ENCODE measurements at places on chromosomes 16 and 17. TPM values are rescaled to one million over a fixed set of nuclear protein-coding genes. Genes with fewer than 3 reads are reported as not detected.

DNA sequence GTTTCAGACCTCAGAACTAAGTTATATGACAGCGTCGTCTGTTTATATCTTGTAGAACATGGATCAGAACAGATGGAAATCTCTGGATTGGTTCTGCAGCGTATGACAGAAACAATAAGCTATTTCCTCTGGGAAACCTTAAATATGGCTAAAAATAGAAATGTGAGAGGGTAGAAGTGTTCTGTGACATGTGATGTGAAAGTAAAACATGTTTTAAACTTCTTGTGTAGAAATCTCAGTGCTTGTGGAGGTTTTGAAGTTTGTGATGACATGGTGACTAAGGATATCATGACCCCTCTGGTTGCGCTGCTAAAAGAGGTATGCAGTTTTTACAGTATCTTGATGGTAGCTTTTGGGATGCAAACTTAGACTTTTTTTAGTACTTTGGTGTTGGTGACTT, 2.8 kb downstream of the HEATR3 start:
- H3K27ac ChIP-seq = peak overlapping the region; percentile 64
- peaks cover 29% of the 10 kb centered on the region for H3K4me1 ChIP-seq
- no peaks in the 10 kb centered on the region for H3K27me3 ChIP-seq
- H3K36me3 ChIP-seq = peaks cover 9% of the 10 kb centered on the region
- DNase-seq = no peak
- H3K4me3 ChIP-seq = no peak overlapping the region

Gene KIF18B
- 5.6 TPM for total RNA-seq

Gene PDIA2
- not detected for total RNA-seq

DNA sequence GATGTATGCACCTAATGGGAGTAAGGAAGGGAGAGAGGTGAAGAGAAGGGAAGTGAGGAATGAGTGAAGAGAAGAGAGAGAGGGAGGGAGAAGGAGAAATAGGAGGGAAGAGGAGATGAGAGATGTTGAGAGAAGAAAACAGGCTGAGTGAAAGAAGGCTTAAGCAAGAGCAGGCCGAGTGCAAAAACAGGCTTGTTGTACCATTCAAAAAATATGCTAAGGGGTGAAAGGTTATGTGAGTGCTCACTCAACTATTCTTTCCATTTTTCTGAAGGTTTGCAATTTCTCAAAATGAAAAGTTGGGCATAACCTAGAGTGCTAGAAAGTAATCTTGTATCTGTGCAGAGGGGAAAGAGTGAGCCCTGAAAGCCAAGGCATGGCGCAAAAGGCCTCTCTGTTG, 22.9 kb downstream of the RPGRIP1L start:
- no peak for DNase-seq
- H3K27ac ChIP-seq = no peak overlapping the region
- H3K4me1 ChIP-seq = no peaks in the 10 kb centered on the region
- H3K27me3 ChIP-seq = no peaks in the 10 kb centered on the region
- no peak overlapping the region for H3K4me3 ChIP-seq

- H3K27me3 ChIP-seq = no peaks in the 10 kb centered on the region
- H3K27ac ChIP-seq = peak overlapping the region; percentile 98
- no peak for DNase-seq
These were observed 4.4 kb upstream of the RASL10B start for GRCh38 chr17:35726953-35727460.

Gene SEPTIN1
- 1.5 TPM for total RNA-seq

Gene CTRB2
- total RNA-seq = not detected

- DNase-seq = no peak
- peaks cover 7% of the 10 kb centered on the region for H3K4me1 ChIP-seq
- H3K27me3 ChIP-seq = no peaks in the 10 kb centered on the region
- no peak overlapping the region for H3K27ac ChIP-seq
- no peak overlapping the region for H3K4me3 ChIP-seq
These were observed 16.9 kb downstream of the C16orf90 start for GRCh38 chr16:3478242-3478925.

Gene EMP2
- total RNA-seq = 5.9 TPM

Gene PIPOX
- total RNA-seq = 1.1 TPM

- H3K36me3 ChIP-seq = no peaks in the 10 kb centered on the region
- no peaks in the 10 kb centered on the region for H3K27me3 ChIP-seq
These were observed 438.1 kb upstream of the CCL2 start for GRCh38 chr17:33816842-33817617.

Gene SOST
- not detected for total RNA-seq

Gene SLC25A10
- total RNA-seq = 9.5 TPM

- H3K27ac ChIP-seq = no peak overlapping the region
- H3K27me3 ChIP-seq = no peaks in the 10 kb centered on the region
These were observed 5.7 kb upstream of the ATXN1L start for GRCh38 chr16:71840052-71840451.

DNA sequence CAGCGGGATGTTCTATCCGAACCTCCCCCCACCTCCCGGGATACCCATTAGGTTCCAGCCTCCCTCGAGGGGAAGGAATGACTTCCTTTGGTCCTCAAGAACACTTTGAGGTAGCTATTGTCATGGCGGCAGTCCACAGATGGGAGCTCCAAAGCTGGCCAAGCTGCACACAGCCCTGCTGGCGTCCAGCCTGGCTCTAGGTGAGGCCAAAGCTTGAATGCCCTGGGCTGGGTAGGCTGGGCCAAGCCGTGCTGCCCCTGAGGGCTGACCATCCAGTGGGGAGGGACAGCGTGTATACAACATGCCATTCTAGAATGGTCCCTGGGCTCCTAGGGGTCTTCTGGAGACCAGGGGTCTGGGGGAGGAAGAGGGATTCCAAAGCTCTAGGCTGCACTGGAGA, 43.5 kb downstream of the PEMT start:
- peaks cover 18% of the 10 kb centered on the region for H3K4me1 ChIP-seq
- no peaks in the 10 kb centered on the region for H3K27me3 ChIP-seq
- H3K4me3 ChIP-seq = no peak overlapping the region
- H3K36me3 ChIP-seq = no peaks in the 10 kb centered on the region
- DNase-seq = no peak

Gene KCNH4
- total RNA-seq = not detected

DNA sequence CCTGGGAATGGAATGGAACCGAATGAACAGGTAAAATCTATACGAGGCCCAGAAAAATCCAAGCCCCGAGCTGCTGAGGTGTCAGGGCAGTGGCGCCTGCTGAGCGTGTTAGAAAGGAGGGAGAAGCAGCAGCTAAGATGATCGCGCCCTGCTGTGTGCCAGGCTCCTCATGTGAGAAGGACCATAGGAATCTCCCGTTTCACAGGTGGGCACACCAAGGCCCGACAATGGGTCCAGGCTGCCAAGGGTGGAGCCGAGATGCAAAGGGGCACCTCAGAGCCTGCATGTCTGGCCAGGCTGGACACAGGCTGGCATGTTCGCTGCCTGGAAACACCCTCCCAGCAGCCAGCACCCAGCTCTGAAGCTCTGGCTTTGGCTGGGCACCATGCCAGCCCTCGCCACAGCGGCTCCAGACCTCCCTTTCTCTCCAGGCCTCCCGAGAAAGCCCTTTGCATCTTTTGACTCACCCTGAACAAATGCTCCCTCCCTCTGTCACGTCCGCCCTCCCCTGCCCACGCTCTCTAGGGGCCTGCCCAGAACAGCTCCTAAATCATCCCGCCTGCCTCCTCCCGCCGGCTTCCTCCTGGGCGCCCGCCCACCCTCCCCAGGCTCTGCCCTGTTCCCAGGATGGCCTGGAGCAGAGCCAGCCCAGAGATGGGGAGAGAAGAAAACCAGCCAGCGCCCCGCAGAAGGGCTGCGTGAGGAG, 217.8 kb upstream of the GSE1 start:
- H3K4me1 ChIP-seq = peaks cover 49% of the 10 kb centered on the region
- no peaks in the 10 kb centered on the region for H3K27me3 ChIP-seq
- peak overlapping the region; percentile 90 for H3K27ac ChIP-seq
- peak; percentile 92 for DNase-seq
- H3K4me3 ChIP-seq = no peak overlapping the region

GRCh38 chr16:7182510-7183109, 150.0 kb upstream of the RBFOX1 start:
- no peak overlapping the region for H3K4me3 ChIP-seq
- DNase-seq = no peak
- no peak overlapping the region for H3K27ac ChIP-seq
- H3K4me1 ChIP-seq = no peaks in the 10 kb centered on the region

DNA sequence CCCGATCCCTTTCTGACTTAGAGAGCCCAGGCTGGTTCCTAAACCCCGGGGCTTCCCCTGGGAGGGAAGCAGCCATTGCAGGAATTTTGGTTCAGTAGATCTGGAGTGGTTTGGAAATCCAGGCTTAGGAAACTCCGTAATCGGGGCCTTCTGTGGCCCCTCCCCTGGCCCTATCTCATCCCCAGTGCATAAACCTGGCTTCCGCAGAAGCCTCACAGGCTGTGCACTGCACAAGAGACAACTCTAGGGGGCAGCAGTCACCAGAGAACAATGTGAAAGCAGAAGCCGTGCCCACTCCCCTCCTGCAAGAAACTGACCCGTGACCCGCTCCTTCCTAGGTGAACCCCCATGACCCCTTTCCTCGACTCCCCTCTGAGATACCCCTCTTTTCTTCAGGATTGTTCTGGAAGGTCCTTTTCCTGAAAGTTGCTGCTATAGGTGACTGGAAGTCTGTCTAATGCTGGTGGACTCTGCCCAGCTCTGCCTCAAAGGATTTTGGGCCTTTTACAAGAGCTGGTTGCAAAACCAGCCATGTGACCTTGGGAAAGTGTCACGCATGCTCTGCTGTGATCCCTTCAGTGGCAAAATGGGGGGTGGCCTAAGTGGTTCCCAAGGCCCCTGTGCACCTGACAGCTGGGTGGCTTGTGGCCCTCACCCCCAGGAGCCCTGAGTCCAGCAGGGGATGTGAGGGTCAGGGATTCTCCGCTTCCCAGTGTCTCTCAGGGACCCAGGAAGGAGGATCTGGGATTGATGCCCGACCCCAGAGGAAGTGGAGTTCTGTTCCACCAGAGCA, 14.4 kb downstream of the GUCY2D start:
- H3K27me3 ChIP-seq = peaks cover 24% of the 10 kb centered on the region
- no peaks in the 10 kb centered on the region for H3K36me3 ChIP-seq
- H3K27ac ChIP-seq = peak overlapping the region; percentile 27
- peaks cover 15% of the 10 kb centered on the region for H3K4me1 ChIP-seq
- H3K4me3 ChIP-seq = peak overlapping the region; percentile 63
- DNase-seq = no peak

Gene SMTNL2
- total RNA-seq = 1.7 TPM

DNA sequence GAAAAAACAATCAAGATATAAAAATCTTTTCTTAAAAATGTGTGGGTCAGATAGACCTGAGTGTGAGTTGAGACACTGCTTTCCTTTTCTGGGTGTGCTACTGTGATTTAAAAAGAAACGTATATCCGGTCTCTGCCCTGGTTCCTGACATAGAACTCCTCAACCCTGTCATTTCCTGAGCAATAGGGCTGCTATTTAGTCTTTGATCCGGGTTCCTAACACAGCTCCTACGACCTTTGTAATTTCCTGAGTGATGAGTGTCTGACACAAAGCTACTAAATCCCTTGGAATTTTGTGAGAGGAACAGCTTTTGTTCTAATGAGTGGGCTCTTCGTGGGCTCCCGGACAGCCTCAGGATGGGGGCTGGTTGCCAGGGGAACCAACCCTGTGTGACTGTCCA, 93.9 kb upstream of the FA2H start:
- H3K27me3 ChIP-seq = no peaks in the 10 kb centered on the region
- peaks cover 3% of the 10 kb centered on the region for H3K36me3 ChIP-seq
- no peak for DNase-seq
- peaks cover 11% of the 10 kb centered on the region for H3K4me1 ChIP-seq
- no peak overlapping the region for H3K27ac ChIP-seq

DNA sequence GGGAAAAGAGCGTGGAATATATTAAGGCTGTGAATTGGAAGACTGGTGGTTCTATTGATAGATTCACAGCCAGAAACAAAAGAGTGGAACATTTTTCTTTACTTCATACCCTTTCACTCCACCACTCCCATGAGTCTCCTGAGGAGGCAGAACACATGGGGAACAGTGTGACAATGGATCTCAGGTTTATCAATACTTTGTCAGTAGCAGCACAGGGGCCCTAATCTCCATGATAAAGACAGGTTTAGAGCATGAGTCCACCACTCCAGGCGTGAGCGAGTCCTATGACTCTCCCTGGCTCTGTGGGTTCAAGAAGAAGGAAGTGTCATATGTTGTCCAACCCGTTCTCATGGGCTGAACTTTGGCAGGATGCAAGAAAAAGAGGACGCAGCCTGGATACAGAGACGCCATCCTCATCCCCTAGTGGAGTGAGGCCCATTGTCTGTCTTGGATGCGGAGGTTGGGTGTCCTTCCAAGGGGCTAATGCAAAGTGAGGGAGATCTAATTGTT, 361.2 kb downstream of the TMEM114 start:
- H3K27me3 ChIP-seq = no peaks in the 10 kb centered on the region
- no peak overlapping the region for H3K27ac ChIP-seq
- DNase-seq = no peak
- H3K36me3 ChIP-seq = no peaks in the 10 kb centered on the region
- H3K4me1 ChIP-seq = no peaks in the 10 kb centered on the region
- H3K4me3 ChIP-seq = no peak overlapping the region

DNA sequence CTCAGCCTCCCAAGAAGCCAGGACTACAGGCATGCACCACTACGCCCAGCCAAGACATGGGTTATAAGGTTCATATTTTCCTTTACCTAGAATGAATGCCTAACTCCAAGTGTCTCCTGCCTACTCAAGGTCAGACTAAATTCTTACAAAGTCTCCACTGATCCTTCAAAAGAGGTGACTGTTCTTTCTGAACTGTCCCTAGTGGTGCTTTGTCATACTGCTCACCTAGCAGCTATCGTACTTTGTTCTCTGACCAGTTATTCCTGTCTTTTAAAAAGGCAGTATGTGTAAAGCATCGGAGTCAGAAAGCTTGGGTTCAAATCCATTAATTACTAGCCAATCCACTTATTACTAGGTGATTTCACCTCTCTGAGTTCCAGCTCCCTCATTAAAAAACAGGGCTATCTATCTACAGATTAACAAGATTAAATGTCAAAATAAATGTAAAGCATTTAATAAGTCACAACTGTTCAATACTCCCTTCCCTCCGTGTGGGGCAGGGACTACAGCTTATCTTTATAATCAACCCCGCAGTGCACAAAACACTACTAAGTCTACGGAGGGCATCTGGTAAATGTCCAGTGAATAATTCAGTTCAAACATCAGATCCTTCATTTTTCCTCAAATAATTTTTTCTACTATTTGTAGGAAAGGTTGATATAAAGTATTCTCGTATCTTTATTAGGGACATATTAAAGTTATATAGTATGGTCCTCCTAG, 20.0 kb upstream of the ITGA2B start:
- H3K4me1 ChIP-seq = no peaks in the 10 kb centered on the region
- no peak overlapping the region for H3K4me3 ChIP-seq
- no peak for DNase-seq
- H3K27ac ChIP-seq = no peak overlapping the region

DNA sequence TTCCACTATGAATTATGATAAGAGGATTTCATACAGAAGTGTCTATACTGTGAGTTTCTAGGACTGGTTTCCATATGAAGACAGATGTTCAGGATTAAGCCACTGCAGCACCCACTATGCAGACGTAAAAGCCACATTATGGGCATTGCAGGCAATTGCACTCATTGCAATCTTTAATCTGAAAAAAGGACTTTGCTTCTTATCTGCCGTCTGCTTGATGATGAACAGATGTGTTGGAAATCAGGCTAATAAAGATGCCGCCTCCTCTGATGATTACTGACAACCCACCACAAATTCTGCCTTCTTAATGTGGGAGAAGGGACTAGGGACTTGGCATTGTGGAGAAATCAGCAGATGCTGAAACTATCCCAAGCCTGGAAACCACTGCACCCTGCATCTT, 276.9 kb downstream of the IRF8 start:
- DNase-seq = no peak
- peaks cover 14% of the 10 kb centered on the region for H3K27me3 ChIP-seq
- no peaks in the 10 kb centered on the region for H3K36me3 ChIP-seq
- H3K27ac ChIP-seq = no peak overlapping the region
- H3K4me1 ChIP-seq = no peaks in the 10 kb centered on the region
- no peak overlapping the region for H3K4me3 ChIP-seq

GRCh38 chr17:77320044-77320440, 179.3 kb downstream of the SEC14L1 start:
- DNase-seq = no peak
- peaks cover 86% of the 10 kb centered on the region for H3K4me1 ChIP-seq
- H3K27me3 ChIP-seq = no peaks in the 10 kb centered on the region
- peak overlapping the region; percentile 99 for H3K27ac ChIP-seq
- H3K4me3 ChIP-seq = peak overlapping the region; percentile 80

Data from osteocyte (in vitro differentiated cells).